ENCODE measurements at places on chromosomes 16 and 17.

DNA sequence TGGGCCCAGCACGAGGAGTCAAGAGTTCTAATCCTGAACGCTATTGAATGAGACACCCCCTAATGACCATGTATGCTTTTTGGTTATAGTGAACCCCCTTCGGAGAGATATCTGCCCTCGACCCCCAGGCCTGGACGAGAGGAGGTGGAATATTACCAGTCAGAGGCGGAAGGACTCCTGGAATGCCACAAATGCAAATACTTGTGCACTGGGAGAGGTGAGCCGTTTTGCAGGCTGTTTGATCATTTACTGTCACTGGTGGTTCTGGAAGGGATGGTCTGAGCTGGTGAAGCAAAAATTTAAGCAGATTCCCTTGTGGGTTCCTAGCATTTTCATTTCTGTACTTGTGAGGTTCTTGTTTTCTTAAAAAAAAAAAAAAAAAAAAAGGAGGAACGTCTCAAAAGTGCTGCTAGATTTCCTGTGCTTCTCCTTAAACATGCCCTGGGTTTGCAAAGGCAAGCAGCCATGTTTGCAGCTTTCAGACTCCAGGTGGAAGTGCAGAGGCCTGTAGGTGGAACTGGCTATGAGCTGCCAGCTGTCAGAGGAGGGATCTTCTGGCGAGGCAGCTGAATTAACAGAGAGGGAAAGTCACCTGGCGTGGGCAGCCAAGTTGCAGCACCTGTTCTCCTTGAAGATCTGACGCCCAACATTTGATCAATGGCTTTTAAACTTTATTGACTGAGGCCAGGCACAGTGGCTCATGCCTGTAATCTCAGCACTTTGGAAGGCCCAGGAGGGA lies 3.5 kb downstream of the MARVELD3 start:
- DNase-seq = no peak

GRCh38 chr17:49471769-49472168 lies 23.3 kb upstream of the NGFR start:
- DNase-seq = no peak

DNA sequence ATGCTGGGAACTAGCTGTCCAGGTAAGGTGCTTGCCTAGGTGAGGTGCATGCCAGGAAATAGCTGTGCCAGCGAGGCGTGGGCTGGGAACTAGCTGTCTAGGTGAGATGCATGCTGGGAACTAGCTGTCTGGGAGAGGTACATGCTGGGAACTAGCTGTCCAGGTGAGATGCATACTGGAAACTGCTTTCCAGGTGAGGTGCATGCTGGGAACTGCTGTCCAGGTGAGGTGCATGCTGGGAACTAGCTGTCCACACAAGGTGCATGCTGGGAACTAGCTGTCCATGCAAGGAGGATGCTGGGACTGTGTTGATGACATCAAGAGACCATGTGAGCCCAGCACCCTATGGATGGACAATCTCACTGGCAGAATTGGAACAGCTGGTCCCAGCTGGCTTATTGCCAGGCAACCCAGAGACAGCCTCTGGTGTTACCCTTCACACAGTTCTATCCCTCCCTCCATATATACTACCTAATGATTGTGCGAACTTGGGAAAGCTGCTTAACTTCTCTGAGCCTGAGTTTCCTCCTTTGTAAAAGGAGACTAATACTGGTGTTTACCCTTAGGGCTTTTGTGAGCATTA lies 479.9 kb upstream of the RBFOX1 start:
- no peak for DNase-seq

DNA sequence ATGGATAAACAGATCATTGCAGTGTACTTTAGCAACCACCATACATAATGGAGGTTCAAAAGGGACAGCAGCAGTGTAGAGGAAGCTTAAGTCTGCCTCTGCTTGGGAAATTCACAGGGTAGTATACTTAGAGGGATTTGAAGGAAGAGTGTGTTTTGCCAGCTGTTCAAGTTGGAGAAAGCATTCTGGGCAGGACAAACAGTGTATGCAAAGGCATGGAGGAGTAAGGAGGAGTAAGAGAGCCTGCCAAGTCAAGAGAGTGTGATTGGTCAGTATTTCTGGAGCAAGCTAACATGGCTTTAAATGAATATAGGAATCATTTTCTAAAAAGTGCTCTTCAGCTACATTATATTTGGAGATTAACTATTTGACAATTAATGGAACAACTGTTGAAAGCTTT lies 22.9 kb upstream of the PHAF1 start:
- DNase-seq = no peak

GRCh38 chr17:82458885-82459424 lies 414 bp downstream of the NARF start:
- no peak for DNase-seq

DNA sequence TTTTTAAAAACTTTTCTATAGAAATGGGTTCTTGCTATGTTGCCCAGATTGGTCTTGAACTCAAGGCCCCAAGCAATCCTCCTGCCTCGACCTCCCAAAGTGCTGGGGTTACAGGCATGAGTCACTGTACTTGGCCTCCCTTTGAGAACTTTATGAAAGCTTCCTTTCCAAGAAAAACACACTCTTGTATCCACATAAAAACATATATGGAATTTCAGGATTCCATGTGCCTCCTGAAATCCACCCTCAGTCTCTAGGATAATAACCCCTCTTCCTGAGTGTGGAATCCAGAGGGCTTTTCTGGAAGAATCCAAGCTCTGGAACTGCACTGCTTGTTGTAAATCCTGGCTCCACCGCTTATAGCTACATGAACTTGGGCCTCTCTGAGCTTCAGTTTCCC lies 53.2 kb upstream of the MRTFB start:
- no peak for DNase-seq

DNA sequence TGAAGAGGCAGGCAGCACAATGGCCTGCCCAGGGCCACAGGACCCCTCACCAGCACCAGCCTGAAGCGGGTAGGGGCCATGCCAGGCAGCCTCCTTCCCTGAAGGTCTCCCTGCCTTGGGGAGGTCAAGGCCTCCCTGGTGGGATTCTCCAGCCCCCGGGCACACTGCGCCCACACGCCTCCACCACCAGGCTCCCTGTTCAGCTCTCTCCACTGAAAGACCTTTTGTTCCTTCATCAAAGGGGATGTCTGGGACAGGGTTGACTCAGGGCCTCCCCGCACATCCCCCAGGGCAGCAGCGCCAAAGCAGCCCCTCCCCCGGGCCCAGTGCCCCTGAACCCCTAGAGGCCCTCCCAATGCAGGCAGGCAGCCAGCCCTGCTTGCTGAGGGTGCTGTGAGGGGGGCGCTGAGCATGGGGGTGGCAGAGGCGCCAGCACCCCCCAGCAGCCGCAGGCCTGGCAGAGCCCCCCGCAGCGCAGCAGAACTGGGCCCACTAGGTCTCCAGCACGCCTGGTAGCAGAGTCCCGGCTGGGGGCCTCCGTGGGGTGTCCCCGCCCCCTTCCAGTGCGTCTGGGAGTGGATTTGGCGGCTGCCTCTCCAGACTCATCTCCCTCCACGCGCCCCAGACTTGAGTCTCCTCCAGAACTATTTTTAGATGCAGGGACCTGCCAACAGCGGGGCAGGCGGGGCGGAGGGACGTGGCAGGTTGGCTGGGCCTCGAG lies 13.1 kb downstream of the BCAR1 start:
- no peak for DNase-seq

- no peak for DNase-seq
Measured at GRCh38 chr17:3691617-3692067, 4.3 kb downstream of the P2RX5 start.

DNA sequence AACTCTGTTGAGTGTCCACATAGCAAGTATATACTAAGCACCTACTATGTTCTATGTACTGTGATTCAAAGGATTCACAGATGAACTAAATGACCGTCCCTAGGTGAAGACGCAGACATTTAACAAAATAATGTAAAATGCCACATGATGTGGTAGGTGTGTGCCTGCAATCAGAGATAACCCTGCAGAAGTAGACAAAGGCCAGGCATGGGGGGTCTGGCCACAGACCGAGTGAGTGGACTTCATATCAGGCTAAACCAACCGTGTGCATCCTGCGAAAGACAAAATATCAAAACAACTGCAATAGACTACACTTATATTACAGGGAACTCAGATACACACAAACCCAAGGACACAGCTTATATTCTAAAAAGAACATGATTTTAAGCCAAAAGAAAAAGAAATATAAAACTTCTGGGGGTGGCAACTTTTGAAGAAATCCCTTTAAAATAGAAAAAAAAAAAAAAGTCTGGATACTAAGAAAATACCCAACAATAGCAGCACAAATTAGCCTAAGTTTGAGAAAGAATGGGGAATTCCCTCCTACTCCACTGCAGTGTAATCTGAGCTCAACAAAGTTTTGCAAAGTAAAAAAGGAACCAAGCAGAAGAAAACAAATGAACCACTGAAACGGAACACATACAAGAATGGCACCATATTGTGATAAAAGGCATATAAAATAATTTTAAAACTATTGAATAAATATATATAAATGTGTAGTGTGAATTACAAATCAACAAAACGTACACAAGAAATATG lies 12.3 kb downstream of the HSDL1 start:
- no peak for DNase-seq

All from CD4-positive, alpha-beta T cell treated with Interleukin-15 for 4 hours (primary cell).